Caco-2 (cell line): ENCODE measurements at places on chromosomes 6 and 20.

DNA sequence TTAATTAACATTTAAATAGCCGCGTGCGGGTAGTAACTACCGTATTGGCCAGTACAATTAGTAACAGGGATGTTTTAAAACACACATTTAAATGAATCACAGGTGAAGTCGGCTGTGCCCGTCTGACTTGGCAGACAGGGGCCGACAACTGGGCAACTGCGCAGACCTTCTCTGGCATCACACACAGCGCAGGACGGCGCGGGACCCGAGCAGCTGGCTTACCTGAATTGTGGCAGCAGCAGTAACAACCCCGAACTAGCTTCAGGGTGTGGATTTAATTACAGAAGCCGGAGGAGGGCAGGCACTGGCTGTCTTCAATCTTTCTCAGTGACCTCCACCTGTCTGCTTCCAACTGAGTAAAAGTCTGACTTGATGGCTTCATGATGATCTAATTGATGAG is 91.7 kb downstream of the DACT2 start:
- no peak for DNase-seq

DNA sequence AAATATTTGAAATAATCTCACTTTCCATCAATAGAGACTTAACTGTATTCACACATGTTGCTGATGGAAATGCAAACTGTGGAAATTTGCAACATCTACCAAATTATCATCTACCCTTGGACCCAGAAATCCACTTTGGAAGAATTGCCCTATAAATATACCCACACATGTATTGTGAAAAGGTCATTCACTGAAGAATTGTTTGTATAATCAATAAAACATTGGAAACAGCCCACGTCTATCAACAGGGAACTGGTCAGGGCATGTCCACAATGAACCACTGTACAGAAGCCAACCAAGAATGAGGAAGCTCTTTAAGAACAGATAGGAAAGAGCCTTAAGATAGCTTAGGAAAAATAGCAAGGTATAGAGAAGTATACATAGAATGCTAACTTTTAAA is 36.2 kb downstream of the PXDC1 start:
- no peak for DNase-seq

DNA sequence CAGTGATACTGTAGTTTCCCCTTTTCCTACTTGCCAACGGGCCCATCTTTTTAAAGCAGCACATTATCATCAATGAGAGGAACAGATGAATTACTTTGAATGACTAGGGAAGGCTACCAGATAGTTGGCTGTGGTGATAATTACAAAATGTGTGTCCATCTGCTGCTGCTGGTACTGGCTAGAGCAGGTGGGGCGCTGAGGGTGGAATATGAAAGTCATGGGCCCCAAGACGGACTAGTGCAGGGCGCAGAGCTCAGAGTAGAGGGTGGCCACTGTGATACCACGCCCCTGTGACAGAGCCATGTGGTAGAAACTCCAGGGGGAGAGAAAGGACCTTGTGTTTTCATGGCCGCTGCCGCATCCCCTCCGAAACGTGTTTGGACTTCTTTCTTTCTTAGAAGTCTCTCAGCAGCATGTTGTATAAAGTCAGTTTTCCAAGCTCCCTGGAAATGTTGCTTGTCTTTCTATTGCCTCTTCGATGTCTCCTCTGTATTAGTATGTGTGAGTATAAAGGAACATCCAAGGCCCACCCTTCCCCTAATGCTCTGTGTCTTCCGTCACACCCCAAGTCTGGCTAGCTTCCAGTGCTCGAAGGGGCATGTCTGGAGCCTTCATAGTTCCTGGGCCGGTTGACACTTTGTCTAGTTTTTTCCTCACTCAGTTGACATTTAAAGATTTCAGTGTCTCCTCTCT is 88.1 kb downstream of the PPP1R14C start:
- no peak for DNase-seq

DNA sequence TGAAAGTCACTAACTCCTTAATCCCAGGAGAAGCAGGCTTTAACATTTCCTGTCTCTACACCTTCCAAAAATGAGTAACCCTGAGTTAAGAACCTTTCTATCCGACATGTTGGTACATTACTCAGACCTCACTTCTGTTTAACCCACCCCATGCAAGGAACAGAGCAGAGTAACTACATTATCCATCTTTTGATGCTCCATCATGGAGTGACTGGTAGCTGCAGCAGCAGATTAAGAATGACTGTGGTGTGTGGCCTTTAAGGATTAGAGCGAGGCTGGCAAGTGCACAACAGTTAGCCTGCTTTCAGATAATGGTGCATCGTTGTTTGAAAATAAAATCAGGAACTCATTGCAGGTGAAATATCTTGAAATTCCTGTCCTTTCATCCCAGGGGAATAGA is 2.0 kb downstream of the TRAF3IP2 start:
- no peak for DNase-seq

DNA sequence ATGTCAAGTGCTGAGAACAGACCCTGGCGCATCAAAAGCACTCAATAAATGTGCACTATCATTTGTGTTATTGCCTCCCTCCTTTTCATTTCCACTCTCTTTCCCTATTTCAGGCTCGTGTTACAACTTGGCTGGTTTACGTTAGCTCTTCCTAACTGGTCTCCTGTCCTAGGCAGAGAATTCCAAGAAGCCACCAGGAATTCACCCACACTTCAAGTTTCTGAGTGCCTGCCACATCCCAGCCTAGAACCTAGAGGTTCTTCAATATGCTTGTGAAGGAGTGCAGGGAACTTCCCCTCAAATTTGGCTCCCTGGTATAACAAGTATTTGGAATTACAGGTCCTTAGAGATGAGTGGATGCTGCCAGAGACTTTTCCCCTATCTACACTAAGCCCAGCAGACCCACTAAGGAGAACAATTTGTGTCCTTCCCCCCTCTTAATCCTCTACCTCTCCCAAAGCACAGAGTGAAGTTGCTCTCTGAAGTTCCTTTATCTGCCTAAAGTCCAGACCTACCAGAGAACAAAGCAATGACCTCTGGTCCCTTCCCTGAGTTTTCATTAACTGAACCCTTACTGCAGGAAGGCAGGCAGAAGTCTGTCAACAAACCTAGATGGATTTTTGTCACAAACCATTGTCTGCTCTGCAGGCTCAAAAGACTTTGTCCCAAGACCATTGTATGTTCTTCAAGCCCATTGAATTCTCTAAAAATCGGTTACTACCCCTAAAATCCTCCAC is 201.6 kb upstream of the JARID2 start:
- no peak for DNase-seq

GRCh38 chr6:131027326-131027725 is 35.7 kb downstream of the EPB41L2 start:
- no peak for DNase-seq

DNA sequence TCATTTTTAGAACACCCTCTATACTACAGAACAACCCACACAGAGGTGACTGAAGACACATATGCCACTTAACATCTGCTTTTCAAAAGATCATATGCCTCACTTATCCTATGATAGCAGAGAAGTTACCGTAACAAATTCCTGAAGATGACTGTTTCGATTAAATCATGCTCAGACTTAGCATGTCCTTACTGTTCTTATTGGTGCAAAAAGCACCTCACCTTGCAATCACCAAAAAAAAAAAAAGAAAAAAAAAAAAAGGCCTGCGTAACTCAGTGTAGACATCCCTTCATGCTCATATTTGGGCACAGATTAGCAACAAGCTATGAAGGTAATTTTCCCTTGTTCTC is 17.7 kb upstream of the DST start:
- DNase-seq: no peak

DNA sequence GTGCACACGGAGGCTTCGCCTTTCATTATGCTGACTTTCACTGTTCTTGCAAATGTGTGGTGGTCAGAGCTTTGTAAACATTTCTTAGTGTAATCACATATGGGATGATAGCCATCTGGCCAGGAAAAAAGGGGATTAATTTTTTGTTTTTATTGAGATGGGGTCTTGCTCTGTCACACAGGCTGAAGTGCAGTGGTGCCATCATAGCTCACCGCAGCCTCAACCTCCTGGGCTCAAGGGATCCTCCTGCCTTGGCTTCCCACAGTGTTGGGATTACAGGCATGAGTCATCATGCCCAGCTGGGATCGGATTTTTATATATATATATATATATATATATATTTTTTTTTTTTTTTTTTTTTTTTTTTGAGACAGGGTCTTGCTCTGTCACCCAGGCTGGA is 11.0 kb upstream of the TIAM2 start:
- DNase-seq: no peak

- DNase-seq: no peak
Measured at GRCh38 chr6:29561091-29561490, 1.6 kb upstream of the UBD start.
